ENCODE measurements at places on chromosomes 1 and 21. TPM values are rescaled to one million over a fixed set of nuclear protein-coding genes. Genes with fewer than 3 reads are reported as not detected.
A peak's percentile ranks its signal among the peaks of the same experiment; 100 is the strongest.

Gene BRINP2
- total RNA-seq, result not detected

Gene SIM2
- total RNA-seq, result 4.2 TPM

Gene MAN1C1
- total RNA-seq, result 6.2 TPM

Gene ARHGAP30
- 207 TPM for total RNA-seq

Gene CELA3A
- total RNA-seq, result not detected

Gene GPR52
- total RNA-seq, result 3.3 TPM

Gene SELP
- total RNA-seq, result 0.90 TPM

DNA sequence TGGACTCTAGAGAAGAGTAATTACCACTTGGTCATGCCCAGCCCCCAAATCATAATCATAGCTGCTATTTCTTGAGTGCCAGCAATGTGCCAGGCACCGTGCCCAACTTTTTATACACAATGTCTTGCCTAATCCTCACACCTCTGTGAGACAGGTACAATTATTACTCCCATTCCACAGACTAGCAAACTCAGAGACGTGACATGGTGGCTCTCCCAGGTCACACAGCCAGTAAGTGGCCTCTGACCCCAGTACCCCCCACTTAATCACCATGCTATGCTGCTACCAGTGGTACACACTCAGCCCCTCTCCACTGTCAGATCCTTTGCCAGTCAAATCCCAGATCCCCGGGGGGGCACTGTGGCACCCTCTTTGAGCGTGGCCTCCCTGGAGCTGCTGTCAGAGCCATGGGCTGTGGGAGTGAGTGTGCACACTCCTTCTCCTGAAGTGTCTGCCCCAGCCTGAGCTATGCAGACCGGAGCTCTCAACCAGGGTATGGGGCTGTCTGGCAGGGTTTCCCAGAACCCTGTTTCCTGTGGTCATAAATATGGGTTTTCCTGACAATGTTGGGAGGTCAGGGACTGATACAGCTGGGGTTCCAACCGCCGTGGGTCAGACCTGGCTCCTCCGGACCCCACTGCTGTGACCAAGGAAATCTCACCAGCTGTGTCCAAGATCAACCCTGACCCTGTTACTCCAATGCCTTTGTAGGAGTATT, 51.8 kb downstream of the LACTBL1 start:
- no peak for ATAC-seq

DNA sequence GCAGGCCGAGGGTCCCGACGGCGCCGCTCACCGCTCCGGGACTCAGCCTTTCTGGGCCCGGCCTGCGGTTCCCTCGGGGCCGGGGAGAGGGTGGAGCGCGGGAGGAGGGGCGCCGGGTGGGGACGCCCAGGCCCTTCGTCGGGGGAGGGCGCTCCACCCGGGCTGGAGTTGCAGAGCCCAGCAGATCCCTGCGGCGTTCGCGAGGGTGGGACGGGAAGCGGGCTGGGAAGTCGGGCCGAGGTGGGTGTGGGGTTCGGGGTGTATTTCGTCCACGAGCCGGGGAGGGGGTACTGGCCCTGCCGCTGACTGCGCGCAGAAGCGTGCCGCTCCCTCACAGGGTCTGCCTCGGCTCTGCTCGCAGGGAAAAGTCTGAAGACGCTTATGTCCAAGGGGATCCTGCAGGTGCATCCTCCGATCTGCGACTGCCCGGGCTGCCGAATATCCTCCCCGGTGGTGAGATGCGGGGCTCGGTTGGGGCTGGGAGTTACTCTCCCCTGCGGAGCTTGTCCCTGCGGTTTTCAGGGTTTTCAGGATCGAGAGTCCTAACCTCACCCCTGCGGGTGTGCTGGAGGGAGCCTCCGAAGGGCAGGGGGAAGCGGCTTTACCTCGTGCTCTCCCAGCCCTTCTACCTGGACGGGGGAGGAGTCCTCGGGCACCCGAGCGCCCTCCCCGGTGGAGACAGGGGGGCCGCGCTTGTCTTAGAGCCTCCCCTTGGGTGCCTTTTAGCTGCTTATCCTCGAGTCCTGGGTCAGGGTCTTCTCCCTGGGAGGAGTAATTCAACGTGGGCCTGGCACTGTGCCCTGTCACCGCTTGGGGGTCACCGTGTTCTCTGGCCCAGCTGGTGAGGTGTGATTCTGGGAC, 2.1 kb downstream of the SAMD11 start:
- no peak for ATAC-seq

GRCh38 chr1:226131639-226132038, 54.9 kb downstream of the ACBD3 start:
- no peak for ATAC-seq

GRCh38 chr1:48017716-48018115, 20.5 kb upstream of the TRABD2B start:
- no peak for ATAC-seq

- ATAC-seq, result no peak
These were observed 3.0 kb upstream of the MPL start for GRCh38 chr1:43334453-43335205.

DNA sequence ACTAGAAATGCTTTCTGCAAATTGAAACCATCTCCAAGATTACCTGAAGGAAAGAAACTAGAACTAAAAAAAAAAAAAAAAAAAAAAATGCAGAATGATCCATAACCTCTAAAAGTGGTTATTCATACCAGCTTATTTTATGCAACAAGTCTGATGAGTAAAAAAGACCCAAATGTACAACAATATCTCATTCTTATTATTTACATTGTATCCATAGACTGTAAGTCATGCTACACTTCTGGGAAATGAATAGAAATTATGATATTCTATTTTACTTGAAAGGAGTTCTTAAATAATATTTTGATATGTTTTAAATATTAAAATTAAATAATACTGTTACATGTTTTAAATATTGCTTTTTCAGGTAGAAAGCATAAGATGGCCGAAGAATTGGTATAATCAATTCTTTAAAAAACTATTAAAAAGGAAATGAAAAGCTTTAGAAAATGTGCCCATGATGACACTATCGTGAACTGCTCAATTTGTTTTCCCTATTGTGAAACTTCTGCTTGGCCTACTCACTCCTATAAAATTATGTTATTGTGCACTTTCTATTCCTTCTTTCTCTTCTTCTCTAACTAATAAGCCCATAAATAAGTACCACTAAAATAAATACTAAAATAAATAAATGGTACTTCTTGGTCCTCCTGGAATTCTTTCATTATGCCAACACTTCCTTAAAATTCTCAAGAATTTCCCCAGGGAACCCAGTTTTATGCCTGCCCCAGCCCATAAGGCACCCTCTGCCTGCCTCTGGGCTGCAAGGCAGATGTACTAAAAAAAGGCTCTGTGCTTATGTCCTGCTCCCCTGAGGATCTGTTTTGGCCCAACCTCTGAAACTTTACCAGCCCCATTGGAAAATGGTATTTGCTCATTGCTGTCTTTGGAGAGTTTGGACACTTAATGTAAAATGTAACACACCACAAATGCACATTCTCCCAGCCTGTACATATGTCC, 18.1 kb downstream of the SAMSN1 start:
- peak; percentile 54 for ATAC-seq

DNA sequence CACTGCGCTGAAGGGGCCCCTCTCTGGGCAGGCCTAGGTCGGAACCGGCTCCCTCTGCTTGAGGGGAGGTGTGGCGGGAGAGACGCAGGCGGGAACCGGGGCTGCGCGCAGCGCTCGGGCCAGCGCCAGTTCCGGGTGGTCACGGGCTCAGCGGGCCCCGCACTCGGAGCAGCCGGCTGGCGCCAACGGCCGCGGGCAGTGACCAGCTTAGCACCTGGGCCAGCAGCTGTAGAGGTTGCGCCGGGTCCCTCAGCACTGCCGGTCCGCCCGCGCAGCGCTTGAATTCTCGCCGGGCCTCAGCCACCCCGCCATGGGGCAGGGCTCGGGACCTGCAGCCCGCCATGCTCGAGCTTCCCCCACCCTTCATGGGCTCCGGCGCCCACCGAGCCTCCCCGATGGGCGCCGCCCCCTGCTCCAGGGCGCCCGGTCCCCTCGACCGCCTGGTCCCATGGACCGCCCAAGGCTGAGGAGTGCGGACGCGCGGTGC, 254.6 kb downstream of the COL11A1 start:
- ATAC-seq, result no peak

- peak; percentile 17 for ATAC-seq
These were observed 67.1 kb downstream of the CD58 start for GRCh38 chr1:116503546-116504307.

DNA sequence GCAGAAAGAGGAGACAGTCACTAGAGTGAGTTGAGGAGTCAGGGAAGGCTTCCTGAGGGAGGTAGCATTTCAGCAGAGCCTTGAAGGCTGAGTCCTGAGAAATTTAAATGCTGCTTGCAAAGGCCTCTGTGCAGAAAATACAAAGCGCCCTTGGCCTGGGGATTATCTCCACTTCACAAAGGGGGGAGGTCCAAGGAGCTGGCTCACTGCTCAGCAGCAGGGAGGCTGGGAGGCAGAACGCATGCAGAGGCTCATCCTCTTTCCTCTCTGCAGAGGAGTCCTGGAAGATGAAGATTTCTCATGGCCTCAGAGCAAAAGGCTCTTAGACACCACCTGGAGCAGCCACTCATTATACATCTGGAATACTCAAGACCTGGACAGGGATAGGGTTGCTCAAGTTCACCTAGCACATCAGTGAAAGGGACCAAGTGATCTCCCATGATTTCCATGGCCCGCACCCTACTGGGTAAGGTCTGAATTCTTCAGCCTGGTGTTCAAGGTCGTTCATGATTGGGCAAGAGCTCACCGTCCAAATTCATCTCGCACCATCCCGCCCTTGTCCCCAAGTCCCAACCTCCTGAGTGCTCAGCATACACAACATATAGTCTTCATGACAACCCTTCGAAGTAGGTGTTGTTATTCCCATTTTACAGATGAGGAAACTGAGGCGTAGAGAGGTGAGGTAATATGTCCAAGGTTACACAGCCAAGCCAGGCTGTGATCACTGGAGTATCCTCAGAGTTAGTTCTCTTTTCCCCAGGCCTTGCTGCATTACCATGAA, 9.0 kb downstream of the SLC1A7 start:
- ATAC-seq, result no peak

- no peak for ATAC-seq
These were observed 170.8 kb downstream of the ADSS2 start for GRCh38 chr1:244280859-244281258.

DNA sequence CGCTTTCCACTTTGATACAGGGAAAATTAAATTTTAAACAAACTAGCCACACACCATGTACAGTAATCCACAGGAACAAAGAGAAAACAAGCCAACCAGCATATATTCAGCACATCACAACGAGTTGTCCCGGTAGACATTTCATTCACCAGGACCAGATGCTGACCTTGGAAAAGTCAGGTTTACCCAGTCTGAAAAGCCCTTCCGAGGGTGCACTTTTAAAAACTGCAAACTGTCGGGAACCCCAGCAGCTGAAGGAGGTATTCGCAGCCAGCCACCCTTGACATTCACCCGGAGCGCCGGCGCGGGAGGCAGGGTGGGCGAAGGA, 1.2 kb downstream of the MCOLN3 start:
- no peak for ATAC-seq

DNA sequence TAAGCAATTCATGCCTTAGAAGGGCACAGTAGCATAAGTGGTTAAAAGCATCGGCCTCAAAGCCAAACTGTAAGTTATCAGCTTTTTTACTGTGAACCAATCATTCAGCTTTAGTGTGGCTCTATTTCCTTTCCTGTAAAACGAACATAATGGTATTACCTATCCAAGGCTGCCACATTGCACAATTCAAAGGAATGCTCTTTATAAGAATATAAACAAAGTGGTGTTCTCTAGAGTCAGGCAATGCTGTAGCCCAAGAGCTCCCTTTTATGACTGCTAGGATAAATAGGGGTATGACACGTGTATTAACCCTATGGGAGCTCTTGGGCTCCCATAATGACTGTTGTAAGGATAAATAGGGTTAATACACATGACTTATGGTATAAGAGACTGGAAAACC, 25.4 kb downstream of the INTS7 start:
- no peak for ATAC-seq

DNA sequence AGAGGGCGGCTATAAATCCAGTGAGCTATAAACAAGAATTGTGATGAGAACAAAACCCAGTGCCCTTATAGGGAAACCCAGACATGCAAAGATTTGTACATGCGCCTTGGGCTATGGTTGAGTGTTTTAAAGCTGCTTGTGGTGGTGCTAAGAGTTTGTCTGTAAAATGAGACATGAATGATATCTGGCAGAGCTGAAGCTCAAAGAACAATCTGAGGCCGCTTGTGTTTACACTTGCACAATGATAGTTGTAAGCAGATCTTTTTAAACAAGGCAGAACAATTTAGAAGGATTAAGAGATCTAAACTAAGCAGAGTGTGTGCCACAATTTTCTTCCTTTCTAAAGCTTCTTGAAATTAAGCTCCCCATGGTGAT, 80.4 kb upstream of the ADAMTS5 start:
- no peak for ATAC-seq

DNA sequence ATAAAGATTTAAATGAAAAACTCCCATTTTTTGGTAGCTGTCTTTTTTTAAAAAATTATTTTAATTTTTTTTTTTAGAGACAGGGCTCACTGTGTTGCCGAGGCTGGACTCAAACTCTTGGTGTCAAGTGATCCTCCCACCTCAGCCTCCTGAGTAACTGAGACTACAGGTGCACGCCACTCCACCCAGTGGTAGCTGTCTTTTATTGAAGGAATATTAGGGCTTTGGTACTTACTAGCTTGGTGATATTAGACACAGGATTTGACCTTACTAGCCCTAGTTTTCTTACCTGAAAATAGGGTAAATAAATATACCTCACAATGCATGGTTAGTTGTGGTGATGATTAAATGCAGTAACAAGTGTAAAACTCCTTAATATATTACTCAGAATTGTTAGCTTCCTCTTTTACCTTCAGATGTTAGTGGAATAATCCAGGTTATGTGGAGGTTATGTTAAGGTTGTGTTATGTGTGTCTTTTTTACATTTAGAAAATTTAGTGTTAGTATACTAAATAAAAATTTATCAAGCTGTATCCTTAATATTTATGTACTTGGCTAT, 66.8 kb downstream of the PHACTR4 start:
- no peak for ATAC-seq

DNA sequence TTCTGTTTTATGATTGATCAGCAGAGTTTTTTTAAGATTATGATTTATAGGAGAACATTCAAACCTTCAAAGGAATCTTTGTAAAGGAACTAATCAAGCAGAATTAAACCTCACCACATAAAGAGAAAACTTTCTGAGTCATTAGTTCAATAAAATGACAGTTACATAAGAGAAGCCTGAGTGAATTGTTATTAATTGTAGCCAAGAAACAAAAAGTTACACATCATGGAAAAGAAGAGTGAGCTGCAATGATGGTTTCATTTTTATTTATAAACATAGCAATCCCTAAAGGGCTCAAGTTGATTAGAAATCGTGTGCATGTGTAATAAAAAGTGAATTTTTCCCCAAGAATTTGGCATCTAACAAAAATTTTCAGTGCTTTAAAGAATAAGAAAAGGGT, 731.4 kb downstream of the LTN1 start:
- ATAC-seq, result no peak

Measured in activated T-helper 17 cell treated with anti-CD3 and anti-CD28 coated beads, Interleukin-2, amount 50 U/mL, for 72 hours (primary cell).